ENCODE measurements at places on chromosomes 6 and 20.

- DNase-seq: no peak
These were observed 502.1 kb upstream of the CDH4 start for GRCh38 chr20:60749804-60750602.

DNA sequence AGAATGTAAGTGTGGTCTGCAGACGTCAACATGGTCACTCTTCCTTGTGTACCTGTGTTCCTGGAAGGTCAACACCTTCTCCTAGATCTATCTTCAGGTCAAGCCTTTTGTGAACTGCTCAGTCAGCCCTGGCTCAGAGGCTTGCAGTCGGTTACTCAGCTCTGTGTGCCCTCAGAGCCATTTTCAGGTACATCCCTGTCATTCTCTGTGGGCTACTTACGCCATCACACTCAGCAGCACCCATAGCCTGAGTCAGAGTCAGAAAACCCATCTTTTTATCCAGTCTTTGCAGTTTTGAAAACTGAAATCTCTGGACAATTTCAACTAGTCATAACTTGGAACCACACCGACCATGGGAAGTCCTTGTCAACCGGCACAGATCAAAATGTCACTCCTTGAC lies 35.3 kb downstream of the TGM3 start:
- no peak for DNase-seq

GRCh38 chr20:50561379-50562078 lies 51.3 kb downstream of the PTPN1 start:
- DNase-seq: peak; percentile 54

GRCh38 chr6:161373905-161374451 lies 100.1 kb upstream of the AGPAT4 start:
- DNase-seq: peak; percentile 52

DNA sequence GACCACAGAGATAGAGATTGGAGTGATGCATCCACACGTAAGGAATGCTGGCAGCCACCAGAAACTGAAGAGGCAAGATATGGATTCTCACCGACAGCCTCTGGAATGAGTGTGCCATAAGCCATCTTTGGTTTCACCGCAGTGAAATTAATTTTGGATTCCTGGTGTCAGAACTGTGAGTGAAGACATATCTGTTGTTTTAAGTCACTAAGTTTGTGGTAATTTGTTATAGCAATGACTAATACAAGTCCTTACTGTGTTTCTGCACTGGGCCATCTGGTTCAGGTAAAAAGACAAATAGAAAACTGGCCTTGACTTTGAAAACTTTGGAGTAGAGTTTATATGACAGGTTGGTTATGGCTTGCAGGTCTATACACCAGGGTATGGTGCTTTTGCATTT lies 261.9 kb downstream of the PHF3 start:
- no peak for DNase-seq

GRCh38 chr20:57498425-57499400 lies 26.2 kb downstream of the CTCFL start:
- DNase-seq: peak; percentile 15

DNA sequence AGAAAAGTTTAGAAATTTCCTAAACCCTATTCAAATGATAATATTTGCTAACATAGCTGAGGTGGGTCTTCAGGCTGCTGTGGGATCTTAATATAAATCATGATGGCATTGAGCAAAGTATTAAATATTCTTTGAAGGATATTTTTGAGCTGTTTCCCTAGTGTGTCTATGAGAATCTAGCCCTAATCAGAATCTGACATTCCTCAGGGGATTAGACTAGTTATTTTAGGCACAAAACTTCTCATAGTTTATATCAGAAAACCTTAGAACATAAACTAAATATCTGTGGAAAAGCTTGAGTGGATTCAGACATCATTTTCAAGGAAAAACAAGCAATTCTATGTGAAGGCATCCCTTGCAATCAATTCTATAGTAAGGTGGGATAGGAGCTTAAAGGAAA lies 594.5 kb downstream of the RFPL4B start:
- no peak for DNase-seq

DNA sequence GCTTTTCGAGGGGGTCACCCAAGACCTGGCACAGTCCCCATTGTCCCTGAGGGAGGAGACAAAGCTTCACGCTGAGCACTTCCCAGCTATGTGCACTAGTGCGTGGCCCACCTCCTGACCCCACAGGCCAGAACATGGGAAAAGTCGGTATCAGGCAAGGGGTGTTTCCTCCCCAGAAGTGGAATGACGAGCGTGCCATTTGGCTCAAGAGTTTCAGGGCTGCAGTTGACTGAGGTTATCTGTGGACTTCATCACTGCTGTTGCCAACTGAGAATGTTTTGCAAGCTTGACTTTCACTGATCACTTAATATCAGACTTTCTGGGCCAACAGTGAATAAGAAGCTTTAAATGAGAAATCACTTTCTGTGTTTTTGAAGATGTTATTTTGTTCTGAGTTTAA lies 137.0 kb upstream of the AFDN start:
- no peak for DNase-seq

GRCh38 chr6:141326925-141327324 lies 805.8 kb upstream of the GJE1 start:
- no peak for DNase-seq

GRCh38 chr6:35581633-35582032 lies 68.9 kb upstream of the TULP1 start:
- DNase-seq: no peak

- no peak for DNase-seq
These were observed 793 bp upstream of the FAM50B start for GRCh38 chr6:3848380-3848779.

DNA sequence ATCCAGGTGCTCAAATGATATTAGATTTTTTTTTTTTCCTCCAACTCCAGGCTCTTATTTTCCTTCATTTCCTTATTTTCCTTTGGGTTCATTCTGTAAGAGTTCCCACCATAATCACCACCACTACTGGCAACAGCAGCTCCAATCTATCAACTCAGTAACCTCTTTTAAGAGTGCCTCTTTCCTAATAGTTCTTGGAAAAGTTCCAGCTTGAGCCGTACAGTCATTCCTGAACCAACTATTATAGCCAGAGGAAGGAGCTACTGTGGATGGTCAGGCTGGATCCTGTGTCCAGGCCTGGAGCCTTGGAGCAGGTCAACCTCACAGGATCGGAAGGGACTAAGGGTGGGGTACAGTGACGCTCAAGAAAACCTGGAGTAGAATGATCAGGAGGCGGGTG lies 4.2 kb upstream of the ANGPT4 start:
- DNase-seq: no peak

DNA sequence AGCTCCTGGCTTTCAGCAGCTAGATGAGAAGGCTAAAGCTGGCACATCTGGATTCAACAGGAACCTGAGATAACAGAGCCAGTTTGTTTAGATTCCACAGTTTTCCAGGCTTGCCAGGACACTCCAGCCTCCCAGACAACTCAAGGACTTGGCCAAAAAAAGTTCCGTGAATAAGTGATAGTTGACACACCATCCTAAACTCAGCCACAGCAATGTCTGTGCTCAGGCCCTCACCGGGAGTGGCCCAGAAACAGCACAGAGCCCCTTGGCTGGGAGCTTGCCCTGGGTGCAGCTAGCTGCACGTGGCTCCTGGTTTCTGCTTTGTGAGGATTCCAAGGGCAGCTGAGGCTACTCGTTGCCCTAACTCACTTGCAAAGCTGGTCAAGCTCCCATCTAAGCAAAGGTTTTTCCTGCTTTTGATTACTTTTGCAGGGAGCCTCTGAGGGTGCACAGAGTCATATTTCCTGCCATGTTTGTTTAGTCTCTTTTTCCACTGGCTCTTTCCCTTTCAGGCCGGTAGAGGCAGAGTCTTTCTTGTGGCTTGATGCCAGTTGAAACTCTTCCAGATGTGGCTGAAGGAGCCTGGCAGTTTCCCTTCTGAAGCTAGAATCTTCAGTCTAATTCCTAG lies 118.3 kb upstream of the ECI2 start:
- DNase-seq: no peak

DNA sequence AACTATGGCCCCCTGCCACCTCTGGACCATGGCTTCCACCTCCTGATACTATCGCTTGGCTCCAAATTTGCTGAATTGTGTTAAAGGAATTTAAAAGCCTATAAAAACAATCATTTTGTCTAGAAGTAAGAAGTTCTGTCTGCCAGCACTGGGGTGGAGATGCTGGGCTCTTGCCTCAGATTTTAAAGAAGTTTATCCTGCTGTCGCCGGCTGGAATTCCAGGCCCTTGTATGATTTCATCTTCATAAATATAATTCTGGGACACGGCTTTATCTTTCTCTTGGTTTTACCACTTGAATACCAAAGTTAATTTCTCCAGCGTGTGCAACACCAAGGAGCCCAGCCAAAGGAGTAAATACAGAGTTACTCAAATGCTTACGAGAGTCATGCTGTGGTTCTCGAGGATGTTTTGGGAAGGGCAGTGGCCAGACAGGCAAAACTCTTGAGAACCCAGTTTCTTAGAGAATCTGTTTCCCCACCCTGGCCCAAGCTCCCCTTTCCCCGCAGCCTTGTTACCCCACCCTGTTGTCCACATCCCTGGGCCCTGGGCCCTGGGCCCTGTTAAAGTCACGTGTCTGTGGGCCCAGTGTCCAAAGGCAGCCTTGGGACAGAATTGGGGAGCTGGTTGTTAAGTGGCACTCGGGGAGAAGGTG lies 31.9 kb downstream of the C6orf89 start:
- DNase-seq: no peak

DNA sequence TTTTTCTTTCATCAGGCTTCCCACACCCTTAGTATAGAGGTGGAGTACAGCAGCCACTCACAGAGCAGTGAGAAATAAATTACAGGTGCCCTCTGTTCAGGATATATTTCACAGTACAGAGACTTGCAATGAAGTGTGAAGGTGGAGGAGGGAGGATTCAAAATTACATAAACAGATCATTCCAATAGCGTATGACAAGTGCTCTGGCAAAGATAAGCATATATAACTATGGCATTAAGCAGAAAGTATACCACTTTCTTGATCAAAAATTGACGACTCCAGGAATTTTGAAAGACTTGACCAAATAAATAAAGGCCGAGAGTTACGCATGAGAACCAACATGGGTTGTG lies 108.7 kb downstream of the GPX5 start:
- no peak for DNase-seq

- DNase-seq: no peak
These were observed 36.0 kb downstream of the REV3L start for GRCh38 chr6:111447051-111447450.

GRCh38 chr6:85726206-85726605 lies 83.5 kb upstream of the SYNCRIP start:
- DNase-seq: no peak

DNA sequence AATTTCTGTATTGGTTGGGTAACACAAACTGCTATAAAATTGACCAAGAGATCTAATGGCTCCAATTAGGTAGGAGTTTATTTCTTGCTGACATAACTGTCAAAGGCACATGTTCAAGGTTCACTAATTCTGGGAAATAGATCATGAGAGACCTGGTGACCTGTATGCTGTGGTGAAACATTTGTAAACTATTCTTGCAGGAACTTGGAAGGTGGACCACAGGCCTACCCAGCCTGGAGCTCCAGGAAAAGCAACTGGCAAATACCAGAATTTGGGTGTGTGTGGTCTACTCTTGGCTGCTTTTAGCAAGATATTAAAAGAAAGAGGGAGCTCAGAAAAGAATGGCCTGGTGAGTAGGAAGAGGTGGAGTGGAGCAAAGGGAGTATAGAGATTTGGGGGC lies 184.6 kb downstream of the QKI start:
- DNase-seq: no peak

DNA sequence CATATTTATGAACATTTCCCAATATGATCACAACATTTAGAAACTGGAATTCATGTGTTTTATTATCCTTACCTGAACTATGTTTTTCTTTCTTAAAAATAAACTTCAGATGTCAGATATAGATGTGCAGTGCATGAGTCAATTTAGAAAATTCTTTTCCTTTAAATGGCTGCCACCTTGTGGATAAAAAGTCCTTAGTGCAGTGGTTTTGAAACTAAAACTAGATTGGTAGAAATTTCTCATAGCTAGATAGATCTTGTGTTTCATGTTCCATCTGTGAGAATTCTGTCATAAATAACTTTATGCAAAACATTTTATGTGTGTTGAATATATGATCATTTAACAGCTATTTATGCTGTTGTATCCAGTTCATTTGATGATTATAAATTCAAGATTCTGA lies 134.9 kb downstream of the KLHL32 start:
- DNase-seq: no peak

DNA sequence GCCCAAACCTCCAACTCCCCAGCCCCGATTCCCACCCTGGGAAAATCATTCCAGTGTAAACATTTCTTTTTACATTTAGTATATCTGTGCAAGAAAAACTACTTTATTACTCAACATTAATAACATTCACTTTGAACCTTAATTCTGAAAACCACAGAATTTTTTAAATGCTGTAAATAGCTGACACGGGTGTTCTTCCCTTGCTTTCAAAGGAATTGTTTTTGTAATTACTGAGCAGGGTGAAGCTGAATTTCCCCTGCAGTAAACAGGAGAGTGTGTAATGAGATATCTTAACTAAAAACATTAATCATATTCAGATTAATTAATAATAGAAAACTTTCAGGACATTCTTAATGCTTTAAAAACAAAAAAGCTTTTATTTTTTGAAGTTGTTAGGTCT lies 99.3 kb upstream of the CITED2 start:
- no peak for DNase-seq

- no peak for DNase-seq
These were observed 785.6 kb downstream of the QKI start for GRCh38 chr6:164200071-164200470.

GRCh38 chr6:124536842-124537191 lies 425.4 kb upstream of the RNF217 start:
- DNase-seq: no peak

GRCh38 chr20:56817780-56818675 lies 188.9 kb downstream of the TFAP2C start:
- DNase-seq: no peak

DNA sequence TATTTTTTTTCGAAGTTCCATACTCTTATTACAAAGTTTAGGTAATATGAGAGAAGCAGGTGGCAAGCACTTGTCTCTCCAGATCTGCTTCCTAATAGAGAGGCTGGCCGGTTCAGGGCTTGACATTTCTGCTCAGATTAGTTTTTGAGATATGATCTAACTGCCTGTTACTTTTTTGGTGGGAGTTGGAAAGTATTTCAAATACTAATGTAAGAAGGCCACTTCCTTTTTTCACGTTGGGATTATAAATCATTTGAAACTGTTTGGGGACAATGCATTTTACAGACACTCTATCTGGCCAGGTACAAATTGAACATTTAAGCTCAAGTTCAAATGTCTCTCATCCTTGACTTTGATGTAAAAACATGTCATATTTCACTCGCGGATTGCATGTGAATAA lies 222.1 kb upstream of the SULF2 start:
- no peak for DNase-seq

- DNase-seq: no peak
These were observed 96.5 kb upstream of the TBX18 start for GRCh38 chr6:84860920-84861319.

DNA sequence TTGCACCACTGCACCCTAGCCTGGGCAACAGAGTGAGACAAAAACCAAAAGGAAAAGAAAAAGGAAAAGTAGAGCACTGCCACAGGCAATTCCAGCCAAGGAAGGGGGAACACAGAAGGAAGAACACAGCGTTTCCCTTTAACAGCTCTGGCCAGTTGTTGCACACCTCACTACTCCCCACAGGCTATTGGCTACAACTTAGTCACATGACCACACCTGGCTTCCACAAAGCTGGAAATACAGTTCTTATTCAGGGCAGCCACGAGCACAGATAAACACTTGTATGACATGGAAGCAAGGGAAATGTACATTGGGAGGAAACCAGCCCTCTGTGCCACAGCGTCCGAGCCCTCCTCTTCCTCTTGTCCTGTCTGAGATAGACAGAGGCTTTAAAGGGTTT lies 249.0 kb upstream of the JARID2 start:
- DNase-seq: no peak

GRCh38 chr20:9360431-9360830 lies 154.0 kb upstream of the LAMP5 start:
- DNase-seq: no peak

- no peak for DNase-seq
These were observed 4.2 kb downstream of the MOG start for GRCh38 chr6:29661071-29661470.
